ENCODE measurements at places on chromosomes 3 and 15.

DNA sequence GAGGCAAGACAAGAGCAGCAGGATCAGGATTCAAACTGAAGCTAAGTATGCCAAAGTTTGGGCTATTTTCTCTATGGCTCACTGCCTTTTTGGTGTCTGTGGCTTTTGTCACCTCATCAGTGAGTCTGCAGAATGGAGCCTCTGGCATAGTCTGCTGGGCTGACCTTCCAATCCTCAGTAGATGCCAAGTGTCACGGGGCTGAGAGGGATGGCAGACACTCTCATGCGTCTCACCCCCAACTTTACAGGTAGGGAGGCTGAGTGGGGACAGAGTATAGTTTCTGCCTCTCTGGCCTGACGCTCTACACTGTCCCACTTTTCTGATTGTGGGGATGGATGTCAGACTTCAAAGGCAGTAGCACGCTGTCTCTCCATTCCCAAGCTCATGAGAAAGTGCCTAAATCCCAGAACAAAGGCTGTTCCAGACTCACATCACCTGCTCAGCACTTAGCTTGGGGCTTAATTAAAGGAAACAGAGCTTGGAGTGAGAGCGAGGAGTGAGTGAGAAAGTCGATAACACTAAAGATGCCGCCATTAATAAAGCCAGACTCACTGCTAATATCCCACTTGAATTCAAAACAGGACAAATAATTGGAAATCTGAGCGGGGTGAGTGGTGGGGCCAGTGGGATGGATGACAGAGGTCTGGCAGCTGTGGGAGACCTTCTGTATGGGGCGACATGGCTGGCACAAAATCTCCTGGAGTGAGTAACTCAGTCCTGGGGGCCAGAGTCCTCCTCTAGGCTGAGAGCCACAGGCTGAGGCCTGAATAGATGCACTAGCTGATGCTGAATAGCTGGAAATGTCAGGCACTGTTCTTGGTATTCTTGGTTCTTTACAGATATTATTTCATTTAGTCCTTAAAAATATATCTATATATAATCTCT, 78.4 kb upstream of the MRPS22 start:
- DNase-seq, result no peak

DNA sequence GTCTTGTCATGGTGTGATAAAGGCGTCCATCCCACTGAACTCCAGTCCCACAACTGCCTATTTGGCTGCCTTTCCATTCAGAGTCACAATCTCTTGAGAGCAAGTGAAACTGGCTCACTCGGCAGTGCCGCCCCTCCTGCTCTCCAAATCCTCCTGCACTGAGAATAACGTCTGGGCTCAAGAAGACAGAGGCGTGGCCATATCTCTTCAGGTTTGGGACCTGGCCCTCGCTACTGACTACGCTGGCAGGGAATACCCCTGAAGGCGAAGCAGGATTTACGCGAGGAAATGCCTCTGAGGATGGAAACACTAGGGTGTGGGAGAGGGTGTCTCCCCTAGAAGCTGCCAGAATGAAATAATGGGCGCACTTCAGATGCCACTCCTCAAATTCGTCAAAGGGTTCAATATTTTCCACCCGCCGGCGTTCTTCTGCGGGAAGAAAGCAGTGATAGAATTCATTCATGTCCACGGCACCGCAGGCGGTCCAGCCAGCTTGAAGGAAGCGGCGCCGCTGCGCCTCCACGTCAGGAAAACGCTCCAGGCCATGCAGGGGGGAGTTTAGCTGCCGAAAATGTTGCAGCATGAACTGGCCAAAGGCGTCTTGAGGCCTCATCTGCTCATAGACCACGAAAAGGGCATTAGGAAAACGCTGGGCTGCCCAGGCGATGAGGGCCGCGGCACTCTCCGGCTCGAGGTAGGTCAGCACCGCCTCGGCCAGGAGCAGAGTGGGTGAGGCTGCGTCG, 985 bp downstream of the LCMT2 start:
- DNase-seq, result no peak

DNA sequence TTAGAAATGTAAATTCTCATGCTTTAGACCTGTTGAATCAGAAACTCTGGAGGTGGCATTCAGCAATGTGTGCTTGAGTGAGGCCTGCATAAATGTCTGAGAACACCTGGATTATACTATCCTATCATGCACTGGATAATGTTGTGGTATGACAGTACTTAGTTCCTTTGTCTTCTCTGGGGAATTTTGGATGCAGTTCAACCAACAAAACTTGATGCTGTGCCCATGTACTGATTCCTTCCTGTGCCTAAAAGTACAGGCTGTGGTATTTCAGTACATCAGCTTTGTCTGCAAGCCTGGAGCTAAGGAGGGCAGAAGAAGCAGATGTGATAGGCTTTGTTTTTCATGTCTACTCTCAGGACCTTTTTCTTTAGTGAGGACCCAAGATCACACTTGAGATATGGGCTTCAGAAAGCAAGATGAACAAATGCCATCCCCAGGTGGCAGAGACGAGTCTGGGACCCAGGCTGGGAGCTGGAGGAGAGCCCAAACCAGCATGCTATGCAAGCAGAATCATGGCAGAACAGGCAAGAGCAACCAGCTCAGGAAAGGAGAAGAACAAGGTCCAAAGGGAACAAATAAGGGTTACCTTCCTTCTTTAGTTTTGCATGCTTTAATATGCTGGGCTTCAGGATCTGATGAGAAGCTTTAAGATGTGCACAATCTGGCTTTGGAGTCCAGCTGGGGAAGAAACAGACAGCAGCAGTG, 124.7 kb downstream of the MYRIP start:
- no peak for DNase-seq

- DNase-seq, result no peak
Measured at GRCh38 chr3:151612115-151612514, 121.6 kb upstream of the AADACL2 start.

DNA sequence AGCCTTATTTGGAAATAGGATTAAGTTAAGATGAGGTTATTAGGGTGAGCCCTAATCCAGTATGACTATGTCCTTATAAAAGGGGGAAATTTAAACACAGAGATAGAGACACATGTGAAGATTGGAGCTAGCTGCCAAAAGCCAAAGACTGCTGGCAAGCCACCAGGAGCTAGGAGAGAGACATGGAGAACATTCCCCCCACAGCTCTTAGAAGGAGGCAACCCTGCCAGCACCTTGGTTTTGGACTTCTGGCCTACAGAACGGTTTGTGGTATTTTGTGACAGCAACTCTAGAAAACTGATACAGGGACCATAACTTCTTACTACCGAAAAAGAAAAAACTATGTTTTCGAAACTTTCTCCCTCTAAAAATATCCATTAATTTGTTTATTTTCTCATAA, 245.3 kb upstream of the RARB start:
- DNase-seq, result no peak

DNA sequence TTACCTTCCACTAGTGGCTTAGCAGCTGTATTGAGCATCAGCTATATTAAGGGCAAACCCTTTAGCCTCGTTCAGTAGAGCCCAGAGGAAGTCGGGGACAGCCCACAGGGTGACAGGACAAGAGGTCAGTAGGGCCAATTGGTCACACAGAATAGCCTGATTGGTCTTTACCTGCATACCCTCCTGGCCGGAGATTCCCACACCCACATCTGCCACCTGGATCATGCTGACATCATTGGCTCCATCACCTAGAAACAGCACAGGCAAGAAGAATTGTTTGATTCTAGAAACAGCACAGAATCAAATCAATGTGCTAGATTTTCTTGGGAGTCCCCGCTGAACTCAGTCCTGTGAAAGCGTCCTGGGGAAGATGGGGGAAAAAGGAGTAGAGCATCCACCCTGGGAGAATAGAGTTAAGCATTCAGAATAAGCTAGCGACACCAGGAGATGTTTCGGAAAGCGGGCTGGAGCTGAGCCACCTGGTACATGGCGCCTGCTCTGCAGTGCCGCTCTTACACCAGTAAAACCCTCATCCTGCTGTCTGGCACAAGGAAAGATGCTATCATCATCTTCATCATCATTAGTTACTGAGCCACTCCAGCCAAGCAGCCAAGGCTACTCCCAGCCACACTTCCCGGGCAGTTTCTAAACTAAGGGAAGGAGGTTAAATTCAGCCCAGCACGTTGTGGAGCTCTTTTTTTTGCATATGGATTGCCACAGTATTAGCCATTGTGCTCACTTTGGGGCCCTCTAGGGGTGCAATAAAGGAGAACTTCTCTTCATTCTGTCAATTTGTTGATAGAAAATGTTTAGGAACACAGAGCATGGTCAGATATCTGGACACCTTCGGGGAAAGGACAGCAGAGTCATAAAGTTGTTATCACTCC, 171.3 kb downstream of the ATP10A start:
- DNase-seq, result no peak

DNA sequence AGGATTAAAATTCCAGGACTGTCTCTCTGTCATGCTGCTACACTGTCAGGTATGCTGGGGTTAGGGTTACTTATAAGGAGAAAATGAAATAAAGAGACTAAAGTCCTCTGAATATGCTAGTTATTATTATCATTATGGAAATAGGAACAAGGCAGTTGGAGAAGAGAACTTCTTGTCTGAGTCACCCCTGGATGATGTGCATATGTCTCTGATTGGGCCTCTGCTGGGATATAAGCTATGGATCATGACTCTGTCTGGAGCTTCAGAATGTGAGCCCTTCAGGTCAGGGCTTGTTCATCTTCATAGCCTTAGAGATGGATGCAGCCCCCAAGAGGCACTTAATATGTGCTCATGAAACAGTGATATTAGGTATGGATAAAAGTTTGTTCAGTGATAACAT, 569.6 kb downstream of the EPHB1 start:
- no peak for DNase-seq

DNA sequence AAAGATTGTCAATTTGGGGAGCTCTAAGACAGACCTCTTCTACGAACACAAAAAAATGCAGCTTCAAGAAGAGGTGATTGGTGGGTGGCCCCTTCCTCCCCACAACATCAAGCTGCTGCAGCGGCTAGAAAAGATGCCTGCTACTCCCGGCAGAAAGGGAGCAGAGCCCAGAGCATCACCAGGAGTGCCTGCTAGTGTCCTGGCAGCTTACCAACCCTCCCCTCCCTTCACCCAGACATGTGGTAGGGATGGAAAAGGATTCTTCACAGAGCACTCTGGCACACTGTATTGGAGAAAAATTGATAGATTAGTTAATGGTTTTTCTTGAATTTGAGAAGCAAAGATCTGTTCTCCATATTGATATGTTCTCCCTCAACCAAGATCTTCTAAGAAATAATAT, 10.8 kb downstream of the IP6K1 start:
- no peak for DNase-seq

DNA sequence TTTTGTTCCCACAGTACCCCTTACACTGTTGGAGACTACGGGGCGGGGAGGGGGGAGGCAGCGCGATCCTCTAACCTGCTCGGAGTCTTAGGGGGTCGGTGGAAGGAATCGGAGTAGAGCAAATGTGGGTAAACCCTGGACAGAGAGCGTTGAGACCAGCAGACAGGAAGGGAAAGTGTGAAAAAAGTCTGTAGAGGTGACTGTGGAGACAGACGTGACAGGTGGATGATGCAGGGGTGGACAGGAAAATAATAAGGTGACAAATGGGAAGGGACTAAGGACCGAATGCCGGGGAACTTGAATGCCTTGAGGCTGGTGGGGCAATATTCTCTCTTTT, 424 bp downstream of the EAF2 start:
- DNase-seq, result no peak

- DNase-seq, result no peak
Measured at GRCh38 chr15:100663915-100664281, 61.5 kb downstream of the ASB7 start.

DNA sequence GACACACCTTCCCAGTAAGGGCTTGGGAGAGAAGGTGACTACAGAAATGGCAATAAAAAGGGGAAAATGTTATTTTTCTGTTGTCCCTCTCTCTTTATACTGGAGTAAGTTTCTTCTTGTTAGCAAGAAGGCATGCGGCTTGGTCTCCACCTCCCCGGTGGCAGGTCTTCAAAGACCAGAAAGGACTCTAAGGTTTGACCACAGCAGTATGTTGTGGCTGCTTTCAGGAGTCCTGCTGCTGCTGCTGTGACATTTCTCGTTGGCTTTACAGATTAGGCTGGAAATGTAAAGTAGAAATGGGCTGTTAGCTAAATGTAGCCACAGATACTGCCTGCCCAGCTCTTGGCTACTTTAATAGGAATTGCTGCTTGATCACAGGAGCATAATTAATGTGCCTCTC, 175.8 kb upstream of the ZBTB20 start:
- DNase-seq, result no peak

GRCh38 chr3:186217820-186218164, 108.9 kb upstream of the ETV5 start:
- DNase-seq, result no peak

- no peak for DNase-seq
Measured at GRCh38 chr15:70604666-70605315, 158.6 kb downstream of the UACA start.

DNA sequence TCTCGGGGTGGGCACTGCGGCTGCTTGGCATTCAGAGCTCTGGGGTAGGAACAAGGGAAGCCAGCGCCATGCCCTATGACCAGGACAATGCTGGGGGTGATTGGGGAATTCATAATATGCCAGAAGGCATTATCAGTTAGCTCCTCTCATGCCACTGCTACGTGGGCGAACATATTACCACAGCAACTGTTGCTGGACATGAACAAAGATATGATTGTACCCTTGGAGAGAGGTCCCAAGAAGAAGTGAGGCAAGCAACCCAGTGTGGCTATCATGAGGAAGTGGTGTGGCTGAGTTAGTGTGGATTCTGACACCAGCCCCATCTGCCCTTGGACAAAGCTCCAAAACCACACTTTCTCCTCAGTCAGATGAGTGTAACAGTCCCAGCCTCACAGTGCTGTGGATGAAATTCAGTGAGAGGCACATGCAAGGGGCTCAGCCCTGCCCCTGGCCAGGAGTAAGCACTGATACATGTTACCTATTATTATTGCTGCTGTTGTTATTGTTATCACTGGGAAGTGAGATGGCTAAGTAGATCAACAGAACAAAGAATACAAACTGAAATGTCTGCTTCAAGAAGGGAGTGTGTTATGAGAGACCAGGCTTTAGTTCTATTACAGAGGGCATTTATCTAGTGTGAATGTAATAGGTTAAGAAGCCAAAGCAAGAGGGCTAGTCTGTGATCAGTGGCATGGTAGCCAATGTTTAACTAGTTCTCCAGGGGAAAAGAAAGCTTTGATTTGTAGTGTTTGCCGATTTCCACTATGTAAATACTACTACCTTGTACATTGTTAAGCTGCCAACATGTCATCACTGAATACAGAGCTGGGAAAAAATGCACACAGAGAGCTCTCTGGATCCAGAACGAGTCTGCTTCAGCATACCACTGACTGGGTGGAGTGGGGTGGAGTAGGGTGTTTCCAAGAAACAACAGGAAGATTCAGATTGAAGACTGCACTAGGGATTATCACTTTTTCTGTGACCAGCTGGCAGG, 222.3 kb upstream of the EIF1B start:
- DNase-seq, result no peak

DNA sequence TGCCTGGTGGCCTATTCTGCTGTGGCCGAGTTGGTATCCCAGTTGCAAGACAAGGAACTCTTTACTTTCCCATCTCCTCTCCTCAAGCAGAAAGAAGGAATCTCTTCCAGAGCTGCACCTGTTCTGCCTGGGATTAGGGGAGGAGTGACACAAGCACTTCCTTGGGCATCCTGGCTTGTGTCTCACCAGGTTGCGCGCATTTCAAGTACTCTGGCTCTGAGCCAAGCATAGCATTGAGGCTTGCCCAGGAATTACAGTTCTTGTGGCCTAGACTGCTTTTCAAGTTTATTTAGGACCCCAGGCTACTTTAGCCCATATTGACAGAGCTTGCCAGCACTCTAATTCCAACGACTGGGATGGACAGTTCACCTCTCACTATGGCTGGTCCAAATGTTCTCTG, 150.5 kb downstream of the RSRC1 start:
- no peak for DNase-seq

Data from central memory CD4-positive, alpha-beta T cell (primary cell).